CD14-positive monocyte (primary cell): ENCODE measurements at places on chromosomes 7 and 10.
A peak's percentile ranks its signal among the peaks of the same experiment; 100 is the strongest.

- DNase-seq: no peak
Measured at GRCh38 chr7:7573701-7574100, 7.0 kb downstream of the MIOS start.

GRCh38 chr10:48551861-48552591 lies 52.8 kb downstream of the ARHGAP22 start:
- DNase-seq: peak; percentile 48

GRCh38 chr10:88161756-88162155 lies 298.3 kb downstream of the PTEN start:
- DNase-seq: no peak

- no peak for DNase-seq
Measured at GRCh38 chr10:19043431-19043830, 5.2 kb upstream of the MALRD1 start.

DNA sequence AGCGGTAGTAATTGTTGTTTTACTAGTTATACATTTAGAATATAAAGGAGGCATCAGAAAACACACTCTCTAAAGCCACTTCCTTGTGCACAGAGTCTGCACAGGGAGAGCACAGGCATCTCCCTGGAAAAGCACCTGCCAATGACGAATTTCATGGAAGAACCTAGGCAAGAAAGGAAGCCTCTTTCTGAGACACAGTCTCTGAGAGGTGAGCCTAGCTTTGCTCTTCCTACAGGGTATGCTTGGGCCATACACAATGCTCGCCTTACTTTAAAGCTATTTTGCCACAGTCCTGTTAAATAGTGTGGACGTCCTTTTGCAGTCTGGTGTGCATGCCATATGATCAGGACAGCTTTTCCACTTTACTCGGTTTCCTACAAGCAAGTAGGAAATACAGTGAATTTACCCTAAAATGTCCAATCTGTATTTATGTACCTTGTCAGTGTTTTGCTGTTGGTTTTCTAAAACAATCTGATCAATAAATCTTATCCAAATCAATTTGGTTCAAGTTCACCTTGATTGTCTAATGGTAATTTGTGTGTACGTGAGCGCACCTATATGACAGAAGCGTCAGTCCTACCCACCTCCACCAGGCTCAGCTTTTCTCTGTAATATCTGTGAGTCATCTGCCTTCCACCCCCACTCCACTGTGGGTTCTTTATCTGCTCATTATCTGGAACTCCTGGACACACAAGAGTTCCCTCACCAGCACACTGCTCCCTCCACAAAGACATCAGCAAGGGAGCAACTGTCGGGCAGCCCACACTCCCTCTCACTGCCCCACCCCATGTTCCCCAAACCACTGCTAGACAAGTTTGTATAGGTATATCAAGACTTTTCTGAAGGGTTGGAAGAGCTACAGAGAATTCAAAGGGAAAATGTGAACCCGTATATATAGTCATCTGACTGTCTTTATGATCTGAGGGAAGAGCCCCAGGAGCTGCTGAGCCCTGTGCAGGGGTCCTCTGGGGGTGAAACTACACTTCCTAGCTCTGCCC lies 65.2 kb downstream of the KLHDC10 start:
- no peak for DNase-seq

- DNase-seq: no peak
Measured at GRCh38 chr7:134899729-134900128, 86.6 kb upstream of the AGBL3 start.

DNA sequence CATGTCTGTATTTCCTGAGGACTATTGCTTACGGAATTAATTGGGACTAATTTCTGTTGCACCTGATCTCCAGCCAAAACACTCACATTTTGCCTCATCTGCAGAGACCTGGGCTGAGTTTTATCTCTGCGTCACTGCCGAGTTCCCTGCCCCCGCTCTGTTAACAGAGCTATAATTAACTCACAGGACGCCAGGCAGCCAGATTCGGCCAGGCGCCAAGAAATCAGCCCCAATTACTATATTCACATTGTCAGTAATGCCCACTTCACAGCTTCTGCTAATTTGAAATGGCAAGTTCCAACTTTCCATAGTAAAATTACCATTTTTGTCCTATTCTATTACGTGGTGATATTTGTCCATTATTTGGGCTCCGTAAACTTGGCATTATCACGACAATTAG lies 130.5 kb downstream of the CUX1 start:
- DNase-seq: no peak

DNA sequence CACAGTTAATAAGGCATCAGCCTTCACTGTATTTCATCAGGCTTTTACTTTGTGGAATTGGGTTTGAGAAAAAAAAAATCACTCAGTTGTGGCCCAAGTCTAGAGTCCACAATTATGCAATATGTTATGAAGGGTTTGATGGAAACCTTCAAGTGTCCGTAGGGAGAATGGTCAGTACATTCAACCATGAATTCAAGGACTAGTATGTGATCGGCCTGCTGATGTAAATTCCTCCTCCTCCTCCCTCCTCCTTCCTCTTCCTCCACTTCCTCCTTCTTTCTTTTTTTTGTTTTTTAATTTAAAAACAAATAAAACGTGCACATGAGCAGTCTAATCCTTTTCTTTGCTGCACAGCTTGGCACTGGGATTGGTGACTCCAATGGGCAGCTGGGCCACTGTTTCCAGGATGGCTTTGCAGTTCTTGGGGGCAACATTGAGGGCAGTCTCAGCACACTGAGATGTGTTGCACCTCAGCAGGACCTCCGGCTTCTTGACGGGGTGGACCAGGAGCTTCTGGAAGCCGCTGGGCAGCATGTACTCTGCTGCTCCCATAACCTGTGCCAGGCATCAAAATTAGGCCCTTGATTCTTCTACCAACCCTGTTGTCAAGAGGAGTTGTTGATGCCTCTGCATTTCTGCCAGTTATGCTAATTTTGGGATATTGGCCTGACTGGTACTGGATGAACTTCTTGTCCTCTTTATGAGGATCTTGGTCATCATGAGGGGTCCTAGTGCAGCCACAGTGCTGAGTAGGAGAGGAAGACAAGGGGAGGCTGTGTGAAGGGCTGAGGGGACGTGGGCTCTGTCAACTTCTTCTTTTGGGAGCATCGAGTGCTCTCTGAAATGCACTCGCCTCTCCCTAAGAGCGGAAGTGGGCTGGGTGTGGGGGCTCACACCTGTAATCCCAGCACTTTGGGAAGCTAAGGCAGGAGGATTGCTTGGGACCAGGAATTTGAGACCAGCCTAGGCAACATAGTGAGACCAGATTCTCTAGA lies 9.3 kb upstream of the IL2RA start:
- peak; percentile 34 for DNase-seq

GRCh38 chr7:131845573-131846314 lies 289.3 kb upstream of the PODXL start:
- DNase-seq: no peak

DNA sequence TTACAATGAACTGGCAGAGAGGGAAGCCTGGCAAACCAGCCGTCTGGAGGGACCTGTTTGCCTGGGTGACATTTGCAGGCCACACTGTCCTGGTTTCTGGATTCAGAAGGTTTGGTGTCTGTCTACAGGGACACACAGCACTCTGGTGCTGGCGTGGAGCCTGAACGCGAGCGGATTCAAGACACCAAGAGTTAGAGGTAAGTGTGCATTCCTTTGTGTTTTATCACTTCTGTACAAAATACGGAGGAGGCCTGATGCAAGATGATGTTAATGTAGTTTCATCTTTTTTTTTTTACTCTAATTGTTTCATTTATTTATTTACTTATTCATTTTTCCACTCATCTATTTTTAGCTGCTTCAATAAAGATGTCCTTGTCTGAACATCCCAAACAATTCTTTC lies 485.3 kb upstream of the ADARB2 start:
- no peak for DNase-seq

GRCh38 chr7:40780460-40780859 lies 645.7 kb downstream of the SUGCT start:
- no peak for DNase-seq

GRCh38 chr7:30913821-30914515 lies 2.3 kb downstream of the AQP1 start:
- no peak for DNase-seq

DNA sequence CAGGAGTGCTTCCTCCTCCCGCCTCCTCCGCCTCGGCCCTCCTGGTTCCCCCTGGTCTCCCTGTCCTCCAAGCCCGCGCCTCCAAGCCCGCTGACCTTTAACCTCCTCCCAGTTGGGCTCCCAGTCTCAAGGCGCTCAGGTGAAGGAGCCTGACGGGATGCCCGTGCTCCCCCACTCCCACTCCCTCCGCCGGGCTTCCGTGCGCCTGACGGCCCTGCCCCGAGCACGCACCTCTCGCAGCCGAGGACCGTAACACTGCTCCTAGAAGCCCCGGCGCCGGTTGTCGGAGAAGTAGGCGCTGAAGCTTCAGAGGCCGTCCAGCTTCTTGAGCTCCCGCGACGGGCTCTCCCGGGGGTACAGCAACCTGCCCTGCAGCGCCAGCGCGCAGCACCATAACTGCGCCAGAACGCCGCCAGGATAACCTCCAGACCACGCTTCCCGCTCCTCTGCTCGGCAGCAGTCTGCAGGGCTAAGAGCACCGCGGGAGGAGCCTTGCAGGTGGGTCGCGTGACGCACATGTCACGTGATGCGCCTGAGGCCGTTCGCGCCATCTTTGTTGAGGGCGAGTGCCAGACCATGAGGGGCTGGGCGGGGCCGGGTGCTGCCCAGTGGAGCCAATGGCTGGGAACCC lies 71.0 kb upstream of the ZNF479 start:
- DNase-seq: no peak

- DNase-seq: no peak
Measured at GRCh38 chr7:94962661-94963060, 55.3 kb downstream of the PPP1R9A start.

DNA sequence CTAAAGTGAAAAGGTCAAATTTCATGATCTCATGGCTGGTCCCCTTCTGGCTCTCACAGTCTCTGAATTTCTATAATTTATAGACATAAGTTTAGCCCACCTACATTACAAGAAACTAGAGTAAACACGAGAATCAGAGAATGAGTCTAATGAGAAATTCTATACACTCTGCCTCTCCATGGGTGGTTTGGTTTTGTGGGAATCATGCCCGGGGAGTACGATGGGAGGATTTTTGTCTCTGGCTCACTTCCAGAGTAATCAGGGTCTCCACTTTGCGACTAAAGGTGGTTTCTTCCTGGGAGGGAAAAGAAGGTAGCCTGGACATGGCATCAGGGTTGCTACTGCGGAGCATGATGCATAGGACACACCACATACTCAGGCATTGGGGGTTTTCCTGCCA lies 69.7 kb downstream of the MRC1 start:
- DNase-seq: no peak
